ENCODE measurements at places on chromosomes 12 and 14. TPM values are rescaled to one million over a fixed set of nuclear protein-coding genes. Genes with fewer than 3 reads are reported as not detected.

DNA sequence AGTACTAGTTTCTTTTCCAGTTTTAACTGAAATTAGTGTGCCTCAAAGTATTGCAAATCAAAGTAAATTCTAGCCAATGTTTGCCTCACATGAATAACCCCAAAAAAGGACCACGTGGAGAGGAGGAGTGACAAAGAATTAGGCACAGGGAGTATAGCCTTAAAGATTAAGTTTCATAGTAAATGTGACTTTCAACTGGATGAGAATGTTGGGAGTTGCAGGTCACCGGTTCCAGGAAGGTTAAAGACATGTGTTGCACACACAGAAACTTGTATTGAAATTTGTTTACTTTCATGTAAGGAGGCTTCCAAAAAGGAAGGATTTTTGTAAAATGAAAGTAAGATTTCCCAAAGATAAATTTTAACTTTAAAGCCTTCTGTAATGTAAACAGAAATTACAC, 89.1 kb upstream of the CCDC198 start:
- H3K27me3 ChIP-seq: no peaks in the 10 kb centered on the region
- H3K27ac ChIP-seq: no peak overlapping the region
- no peak for DNase-seq
- no peaks in the 10 kb centered on the region for H3K4me1 ChIP-seq
- H3K4me3 ChIP-seq: no peak overlapping the region

DNA sequence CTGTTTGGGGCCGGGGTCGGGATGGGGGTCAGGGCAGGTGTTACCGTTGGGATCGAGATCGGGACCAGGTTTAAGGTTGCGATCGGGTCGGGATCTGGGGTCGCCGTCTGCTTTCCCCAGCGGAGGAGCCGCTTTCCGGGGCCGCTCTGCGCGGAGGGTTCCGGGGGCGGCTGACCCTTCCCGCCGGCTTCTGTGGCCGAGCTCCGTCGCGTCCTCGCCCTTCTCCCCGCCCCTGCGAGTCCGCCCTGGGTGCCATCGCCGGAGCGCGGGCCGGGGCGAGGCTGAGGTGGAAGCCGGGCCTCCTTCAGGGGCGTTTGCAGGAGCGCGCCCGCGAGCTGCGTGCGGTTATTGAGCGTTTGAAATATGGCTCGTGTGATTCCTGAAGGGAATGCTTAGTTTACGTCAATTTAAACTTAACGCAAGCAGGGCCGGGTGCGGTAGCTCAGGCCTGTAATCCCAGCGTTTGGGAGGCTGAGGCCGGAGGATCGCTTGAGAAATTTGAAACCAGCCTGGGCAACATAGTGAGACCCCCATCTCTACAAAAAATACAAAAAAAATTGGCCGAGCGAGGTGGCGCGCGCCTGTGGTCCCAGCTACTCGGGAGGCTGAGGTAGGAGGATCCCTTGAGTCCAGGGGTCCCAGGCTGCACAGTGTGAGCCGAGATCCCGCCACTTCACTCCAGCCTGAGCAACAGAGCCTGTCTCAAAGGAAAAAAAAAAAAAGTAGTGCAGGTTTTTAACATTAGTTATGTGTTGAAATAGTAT, 620 bp downstream of the PGAM5 start:
- DNase-seq: no peak
- H3K27me3 ChIP-seq: no peaks in the 10 kb centered on the region
- no peaks in the 10 kb centered on the region for H3K36me3 ChIP-seq
- H3K4me1 ChIP-seq: no peaks in the 10 kb centered on the region
- peak overlapping the region; percentile 42 for H3K4me3 ChIP-seq

GRCh38 chr12:88529531-88530488, 50.5 kb downstream of the KITLG start:
- no peak overlapping the region for H3K4me3 ChIP-seq
- H3K36me3 ChIP-seq: no peaks in the 10 kb centered on the region
- H3K27ac ChIP-seq: no peak overlapping the region

DNA sequence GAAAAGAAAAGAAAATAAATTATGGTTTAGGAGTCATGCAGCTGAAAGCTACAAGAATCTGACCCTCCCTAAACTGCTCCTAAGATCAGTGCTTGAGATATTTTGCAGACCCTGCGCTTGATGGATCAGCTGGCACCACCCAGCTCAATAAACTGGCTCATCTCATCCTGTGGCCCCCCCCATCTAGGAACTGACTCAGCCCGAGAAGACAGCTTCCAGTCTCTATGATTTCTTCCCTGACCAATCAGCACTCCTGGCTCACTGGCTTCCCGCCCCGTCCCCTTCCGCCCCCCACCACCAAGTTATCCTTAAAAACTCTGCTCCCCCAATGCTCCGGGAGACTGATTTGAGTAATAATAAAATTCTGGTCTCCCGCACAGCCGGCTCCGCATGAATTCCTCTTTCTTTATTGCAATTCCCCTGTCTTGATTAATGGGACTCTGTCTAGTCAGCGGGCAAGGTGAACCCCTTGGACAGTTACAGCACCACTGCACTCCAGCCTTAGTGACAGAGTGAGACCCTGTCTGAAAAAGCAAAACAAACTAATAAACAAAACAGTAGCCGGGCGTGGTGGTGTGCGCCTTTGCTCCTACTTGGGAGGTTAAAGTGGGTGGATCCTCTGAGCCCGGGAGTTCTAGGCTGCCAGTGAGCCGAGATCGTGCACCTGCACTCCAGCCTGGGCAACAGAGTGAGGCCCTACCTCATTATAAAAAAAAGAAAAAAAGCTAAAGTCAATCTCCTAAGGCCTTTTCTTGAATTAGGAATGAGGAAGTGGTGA, 24.5 kb upstream of the SPTLC2 start:
- no peaks in the 10 kb centered on the region for H3K4me1 ChIP-seq
- H3K36me3 ChIP-seq: no peaks in the 10 kb centered on the region

- DNase-seq: no peak
- no peaks in the 10 kb centered on the region for H3K27me3 ChIP-seq
- no peak overlapping the region for H3K4me3 ChIP-seq
- no peaks in the 10 kb centered on the region for H3K4me1 ChIP-seq
Observed at GRCh38 chr14:75196064-75196463, 19.7 kb upstream of the TMED10 start.

PRH2 gene
- total RNA-seq: not detected
